ENCODE measurements at places on chromosomes 4 and X.

DNA sequence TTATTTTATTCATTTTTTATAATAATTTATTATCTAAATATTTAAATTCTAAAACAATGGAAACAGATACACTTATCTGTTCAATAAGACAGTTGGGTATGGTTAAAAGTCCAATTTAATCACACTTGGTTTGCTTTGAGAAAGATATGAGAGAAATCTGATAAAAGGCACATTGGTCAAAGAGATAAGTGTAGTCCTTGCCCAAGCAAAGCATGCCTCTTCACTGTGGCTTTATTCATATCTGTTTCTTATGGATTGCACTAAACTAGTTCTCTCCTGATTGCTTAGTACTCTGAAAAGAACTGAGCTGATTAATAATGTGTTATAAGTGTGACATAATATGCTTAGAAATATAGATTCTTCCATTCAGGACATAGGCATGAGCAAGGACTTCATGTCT, 39.8 kb downstream of the CXCL1 start:
- DNase-seq = no peak

- DNase-seq = no peak
Observed at GRCh38 chrX:49059201-49059600, 402 bp downstream of the CCDC120 start.

- DNase-seq = no peak
Observed at GRCh38 chrX:56833626-56834025, 104.6 kb downstream of the NBDY start.

GRCh38 chrX:40581336-40581920, 658 bp downstream of the ATP6AP2 start:
- no peak for DNase-seq

- no peak for DNase-seq
Observed at GRCh38 chrX:46693149-46693548, 65.8 kb downstream of the SLC9A7 start.

DNA sequence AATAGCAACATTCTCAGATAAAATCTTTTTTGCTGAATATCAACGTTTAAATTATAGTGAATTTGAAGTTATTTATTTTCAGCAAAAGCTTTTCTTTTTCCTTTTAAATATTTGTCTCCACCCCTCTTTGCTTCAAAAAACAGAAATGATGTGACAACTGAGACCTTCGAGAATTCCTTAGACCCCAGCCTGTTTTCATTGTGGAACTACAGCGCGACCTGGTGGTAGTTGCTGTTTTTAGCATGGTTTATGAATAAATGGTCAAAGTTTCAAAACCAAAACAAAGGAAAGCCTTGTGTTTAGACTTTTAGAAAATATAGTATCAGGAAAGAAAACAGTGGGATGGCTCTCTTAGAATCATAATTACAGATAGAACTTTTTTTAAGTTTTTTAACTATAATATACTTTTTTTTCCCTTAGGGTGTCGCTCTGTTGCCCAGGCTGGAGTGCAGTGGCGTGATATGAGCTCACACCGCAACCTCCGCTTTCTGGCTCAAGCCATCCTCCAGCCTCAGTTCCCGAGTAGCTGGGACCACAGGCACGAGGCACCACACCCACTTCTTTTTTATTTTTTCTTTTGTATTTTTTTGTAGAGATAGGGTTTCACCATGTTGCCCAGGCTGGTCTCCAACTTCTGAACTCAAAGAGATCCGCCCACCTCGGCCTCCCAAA, 26.8 kb upstream of the TMEM184C start:
- DNase-seq = no peak

GRCh38 chr4:79141530-79141929, 184.3 kb downstream of the NAA11 start:
- no peak for DNase-seq

GRCh38 chr4:114078636-114079035, 99.2 kb upstream of the ARSJ start:
- no peak for DNase-seq

DNA sequence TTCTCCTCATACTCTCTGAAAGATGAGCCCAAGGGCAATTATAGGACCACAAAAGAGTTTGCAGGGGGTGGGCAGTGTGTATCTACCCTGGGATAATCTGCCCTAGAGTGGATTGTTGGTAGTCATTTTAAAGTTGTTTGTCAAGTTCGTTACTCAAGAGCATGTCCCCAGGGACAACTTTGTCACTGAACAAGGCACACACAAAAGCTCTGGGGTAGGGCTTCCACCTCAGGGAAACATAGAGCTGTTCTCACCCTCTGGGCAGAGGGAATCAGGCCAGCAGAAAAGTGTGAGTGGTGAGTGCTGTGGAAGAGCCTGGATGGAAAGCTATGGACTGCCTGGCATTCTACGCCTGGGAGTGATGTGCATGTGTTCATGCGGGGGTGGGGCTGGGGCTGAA, 23.3 kb upstream of the LEF1 start:
- DNase-seq = no peak

DNA sequence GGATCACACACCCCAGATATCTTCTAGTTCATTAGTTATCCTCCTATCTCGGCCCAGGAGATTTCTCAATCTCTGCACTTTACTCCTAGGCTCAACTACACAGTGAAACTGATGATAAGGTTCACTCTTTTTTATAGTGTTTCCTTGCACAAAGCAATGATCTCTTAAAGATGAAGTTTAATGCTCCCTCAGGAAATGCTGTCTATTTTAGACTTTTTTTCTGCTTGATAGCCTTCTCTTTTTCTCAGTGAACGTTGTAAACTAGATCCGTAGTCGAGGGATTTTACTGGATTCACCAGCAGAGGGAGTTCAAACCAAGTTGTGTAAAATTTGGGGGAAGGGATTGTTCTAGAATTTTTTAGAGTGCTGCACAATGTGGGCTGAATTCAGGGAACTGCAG, 269.6 kb downstream of the GBA3 start:
- no peak for DNase-seq

Measured in stimulated activated CD4-positive, alpha-beta T cell treated with anti-CD3 and anti-CD28 coated beads, Interleukin-15, amount 100 ng/mL, for 1 hour (primary cell).